T-cell (primary cell): ENCODE measurements at places on chromosomes 12 and 14.

- no peak for DNase-seq
Measured at GRCh38 chr14:61516964-61517653, 178.2 kb upstream of the HIF1A start.

GRCh38 chr14:101074196-101075024 lies 170.9 kb upstream of the RTL1 start:
- DNase-seq = no peak

DNA sequence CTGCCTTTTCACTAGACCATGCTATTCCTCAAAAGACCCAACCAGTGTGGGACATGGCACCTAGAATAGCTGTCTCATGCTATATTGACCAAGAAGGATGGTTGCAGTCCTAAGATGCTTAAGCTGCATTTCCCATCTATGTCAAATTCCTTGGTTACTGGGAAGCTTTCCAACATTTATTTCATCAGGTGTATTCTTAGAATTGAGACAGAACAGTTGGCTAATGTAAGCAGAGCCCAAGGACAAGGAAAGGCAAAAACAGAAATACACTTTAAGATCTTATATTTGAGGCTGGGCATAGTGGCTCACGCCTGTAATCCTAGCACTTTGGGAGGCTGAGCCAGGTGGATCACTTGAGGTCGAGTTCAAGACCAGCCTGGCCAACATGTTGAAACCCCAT lies 24.7 kb downstream of the ARG2 start:
- no peak for DNase-seq

DNA sequence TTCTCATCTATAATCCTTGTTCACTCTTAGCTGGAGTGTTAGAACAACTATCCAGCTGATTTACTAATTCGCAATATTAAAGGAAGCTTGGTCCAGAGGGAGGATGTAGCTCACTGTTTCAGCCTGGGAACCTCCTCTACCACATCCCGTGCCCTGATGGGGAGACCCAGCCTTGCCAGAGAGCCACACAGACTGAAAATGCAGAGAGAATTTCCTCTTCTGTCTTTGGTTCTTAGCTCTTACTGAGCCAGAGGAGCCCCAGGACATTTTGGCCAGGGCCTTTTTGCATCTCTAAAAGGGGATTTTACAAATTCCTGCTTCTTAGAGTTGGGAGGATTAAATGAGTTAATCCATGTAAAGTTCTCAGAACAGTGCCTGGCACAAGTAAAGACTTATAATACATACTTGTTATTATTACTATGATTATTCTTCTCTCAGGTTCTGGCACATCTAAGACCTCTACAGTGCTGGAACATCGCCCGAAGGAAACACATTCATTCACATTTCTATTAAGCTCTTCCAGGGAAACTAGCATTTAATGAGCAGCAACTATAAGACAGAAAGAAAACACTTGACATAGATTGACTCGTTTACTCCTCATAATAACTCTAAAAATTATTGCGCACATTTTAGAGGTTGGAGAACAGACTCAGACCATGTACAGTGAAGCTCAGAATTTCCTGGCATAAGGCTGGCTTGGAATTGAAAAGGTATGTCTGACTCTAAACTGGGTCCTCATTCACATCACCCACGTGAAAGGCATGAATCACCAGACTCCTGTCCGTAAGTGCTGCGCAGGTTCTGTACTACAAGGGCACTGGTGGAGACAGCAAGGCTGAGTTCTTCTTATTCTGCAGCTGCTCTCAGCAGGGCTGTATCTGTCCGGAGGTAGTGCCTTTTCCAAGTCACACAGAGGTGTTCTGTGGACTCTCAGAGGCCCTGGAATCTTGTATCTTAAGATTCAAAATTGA lies 27.8 kb upstream of the AEBP2 start:
- no peak for DNase-seq
